Activated CD4-positive, alpha-beta T cell treated with anti-CD3 and anti-CD28 coated beads for 36 hours (primary cell): ENCODE measurements at places on chromosomes 1 and 21. TPM values are rescaled to one million over a fixed set of nuclear protein-coding genes. Genes with fewer than 3 reads are reported as not detected.

DNA sequence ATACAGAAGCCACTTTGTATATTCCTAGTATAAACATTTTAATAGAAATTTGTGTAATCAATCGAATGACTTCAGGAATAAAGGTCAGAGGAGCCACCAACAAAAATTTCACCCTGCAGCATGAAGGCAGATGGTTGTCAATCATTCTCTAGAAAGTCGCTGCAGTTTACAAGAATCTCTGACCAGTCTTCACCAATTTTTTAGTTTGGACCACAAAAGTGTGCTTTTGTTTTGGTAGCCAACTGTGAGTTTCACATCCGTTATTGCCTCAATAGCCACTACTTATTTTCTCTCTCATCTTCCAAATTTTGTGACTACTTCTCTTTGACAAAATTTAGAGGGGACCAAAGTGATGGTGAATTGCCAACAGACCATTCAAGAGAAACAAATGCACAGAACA lies 1155.6 kb downstream of the AMY1C start:
- DNase-seq, result no peak

GRCh38 chr1:112284796-112285195 lies 111.2 kb upstream of the CTTNBP2NL start:
- DNase-seq, result no peak

GRCh38 chr21:33696465-33696864 lies 54.2 kb downstream of the ITSN1 start:
- DNase-seq, result no peak

DNA sequence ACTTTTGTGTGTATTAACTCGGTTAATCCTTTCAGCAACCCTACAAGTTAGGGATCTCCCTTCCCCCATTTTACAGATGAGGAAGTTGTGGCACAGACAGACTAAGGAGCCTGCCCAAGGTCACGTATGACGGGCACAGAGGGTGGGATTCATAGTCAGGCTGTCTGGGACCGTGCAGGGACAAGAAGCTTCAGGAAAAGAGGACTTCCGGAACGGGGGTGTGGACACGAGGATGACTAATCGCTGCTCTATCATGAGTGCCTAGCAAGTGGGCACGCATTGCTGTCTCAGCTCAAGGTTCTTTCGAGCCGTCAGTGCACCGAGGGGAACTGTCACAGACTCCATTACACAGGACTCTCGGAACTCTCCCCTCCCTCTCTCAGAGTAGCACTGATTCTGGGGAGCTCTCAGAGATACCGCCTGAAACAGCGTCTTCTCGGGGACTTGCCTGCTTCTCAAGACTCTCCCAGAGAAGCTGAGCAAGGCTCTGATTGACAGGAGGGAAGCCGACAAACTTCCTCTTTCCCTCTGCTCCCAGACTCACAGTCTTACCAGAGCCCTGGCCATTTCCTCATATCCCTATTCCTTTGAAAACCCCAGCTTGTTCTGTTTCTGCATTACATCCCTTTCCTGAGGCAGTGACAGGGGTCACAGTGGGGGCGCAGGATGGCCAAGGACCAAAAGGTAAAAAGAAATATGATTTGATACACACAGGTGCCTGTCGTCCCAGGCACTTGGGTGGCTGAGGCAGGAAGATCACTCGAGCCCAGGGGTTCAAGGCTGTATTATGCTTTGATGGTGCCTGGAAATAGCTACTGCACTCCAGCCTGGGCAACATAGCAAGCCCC lies 14.4 kb downstream of the FHAD1 start:
- DNase-seq, result peak; percentile 61

KIF17 gene
- total RNA-seq, result 0.25 TPM

NTMT2 gene
- total RNA-seq, result not detected

FCRL2 gene
- not detected for total RNA-seq
